ENCODE measurements at places on chromosomes 1 and 21.

DNA sequence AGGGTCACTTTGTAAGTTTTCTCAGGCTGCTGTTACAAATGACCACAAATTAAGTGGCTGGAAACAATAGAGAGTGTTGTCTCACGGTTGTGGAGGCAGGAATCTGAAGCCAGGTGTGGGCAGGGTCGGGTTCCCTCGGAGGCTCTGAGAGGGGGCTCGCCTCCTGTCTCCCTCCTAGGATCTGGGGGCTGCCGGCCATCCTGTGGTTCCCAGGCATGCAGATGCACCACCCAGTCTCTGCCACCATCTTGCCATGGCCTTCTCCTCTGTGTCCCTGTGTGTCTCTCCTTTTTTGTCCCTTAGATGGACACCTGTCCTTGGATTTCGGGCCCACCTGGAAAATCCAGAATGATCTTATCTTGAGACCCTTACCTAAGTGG is 4.8 kb downstream of the TP73 start:
- no peak for DNase-seq

GRCh38 chr1:198858033-198858432 is 219.2 kb downstream of the PTPRC start:
- DNase-seq: no peak

DNA sequence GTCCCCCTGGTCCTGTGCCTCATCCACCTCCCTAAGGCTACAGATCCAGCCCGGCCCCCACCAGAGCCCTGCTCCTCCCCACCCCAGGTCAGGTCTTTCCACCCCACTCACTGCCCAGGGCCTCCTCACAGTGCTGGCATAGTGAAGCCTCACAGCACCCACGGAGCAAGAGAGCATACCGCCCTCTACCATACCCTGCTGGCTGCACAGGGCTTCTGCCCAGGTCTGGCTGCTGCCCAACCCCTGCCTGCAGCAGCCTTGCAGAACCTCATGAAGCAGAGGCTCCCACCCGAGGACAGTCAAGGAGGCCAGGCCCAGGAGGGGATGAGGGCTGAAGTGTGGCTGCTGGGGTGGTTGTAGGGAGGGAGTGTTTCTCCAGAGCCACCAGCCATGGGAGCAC is 19.7 kb upstream of the ARF1 start:
- no peak for DNase-seq

GRCh38 chr1:244297616-244298015 is 154.1 kb downstream of the ADSS2 start:
- DNase-seq: no peak

DNA sequence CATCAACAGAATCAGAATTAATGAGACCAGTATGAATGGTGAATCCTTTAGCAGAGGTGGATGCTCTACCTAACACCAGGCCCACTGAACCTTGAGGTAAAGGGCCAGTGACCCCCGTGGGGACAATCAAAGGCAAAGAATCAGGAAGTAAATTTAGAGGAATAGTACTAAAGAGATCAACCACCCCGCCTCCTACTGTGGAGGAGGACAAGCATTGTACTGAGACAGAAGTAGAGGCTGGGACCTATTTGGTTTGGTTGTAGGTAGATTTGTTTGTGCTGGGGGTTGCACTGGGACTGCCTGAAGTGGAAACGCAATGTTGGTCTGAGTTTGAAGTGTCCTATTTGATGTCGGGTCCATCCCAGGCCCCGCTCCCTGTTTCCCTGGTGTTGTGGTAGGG is 9.5 kb downstream of the CD48 start:
- no peak for DNase-seq

GRCh38 chr1:101247404-101248287 is 10.8 kb downstream of the S1PR1 start:
- no peak for DNase-seq

DNA sequence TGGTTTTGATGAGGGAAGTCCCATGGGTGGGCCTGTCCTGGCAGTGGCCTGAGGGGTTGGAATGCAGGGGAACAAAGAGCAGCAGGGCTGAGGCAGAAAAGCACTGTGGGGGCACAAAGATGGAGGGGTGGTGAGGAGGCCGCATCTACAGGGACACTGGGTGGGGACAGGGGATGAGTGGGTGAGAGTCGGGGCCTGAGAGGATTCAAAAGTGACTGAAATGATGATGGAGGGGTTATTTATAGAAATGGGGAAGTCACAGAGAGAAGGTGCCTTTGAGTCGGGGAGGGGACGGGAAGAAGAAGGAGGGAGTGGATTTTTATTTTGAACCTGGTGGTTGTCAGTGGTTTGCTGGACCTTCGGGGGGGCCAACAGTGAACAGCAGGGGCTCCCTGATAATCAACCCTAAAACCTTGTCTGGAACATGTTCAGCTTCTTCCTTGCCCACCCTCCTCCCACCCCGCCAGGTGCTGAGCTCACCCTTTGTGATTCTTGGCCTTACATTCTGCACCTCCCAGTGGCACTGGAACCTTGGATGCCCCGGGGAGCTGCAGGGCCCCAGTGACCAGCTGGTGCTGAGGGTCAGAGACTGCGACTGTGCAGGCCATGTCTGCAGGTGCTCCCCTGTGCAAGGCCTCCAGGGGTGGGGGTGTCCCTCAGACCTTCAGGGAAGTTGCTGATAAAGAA is 42.9 kb downstream of the IER5 start:
- no peak for DNase-seq

GRCh38 chr1:201212056-201212455 is 21.4 kb downstream of the IGFN1 start:
- no peak for DNase-seq

GRCh38 chr1:218553197-218553596 is 208.1 kb downstream of the TGFB2 start:
- DNase-seq: peak; percentile 22

- DNase-seq: no peak
These were observed 100.4 kb downstream of the MAP3K21 start for GRCh38 chr1:233427907-233428306.

DNA sequence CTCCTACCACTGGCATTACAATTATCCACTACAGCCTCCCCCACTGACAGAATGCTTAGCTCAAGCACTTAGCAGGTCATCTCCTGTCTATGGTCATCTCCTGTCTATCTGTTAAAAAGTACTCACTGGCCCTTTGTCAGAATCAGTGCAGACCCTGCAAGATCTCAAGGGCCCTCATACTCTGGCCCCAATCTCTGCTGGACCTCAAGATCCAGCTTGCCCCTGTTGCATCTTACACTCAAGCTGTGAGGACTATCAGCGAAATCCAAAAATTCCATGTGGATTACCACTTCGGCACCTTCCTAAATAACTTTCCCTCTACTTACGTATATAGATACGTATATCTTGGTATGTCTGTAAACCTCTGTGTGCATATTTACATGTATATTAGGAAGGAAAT is 101.6 kb downstream of the VAV3 start:
- DNase-seq: no peak

DNA sequence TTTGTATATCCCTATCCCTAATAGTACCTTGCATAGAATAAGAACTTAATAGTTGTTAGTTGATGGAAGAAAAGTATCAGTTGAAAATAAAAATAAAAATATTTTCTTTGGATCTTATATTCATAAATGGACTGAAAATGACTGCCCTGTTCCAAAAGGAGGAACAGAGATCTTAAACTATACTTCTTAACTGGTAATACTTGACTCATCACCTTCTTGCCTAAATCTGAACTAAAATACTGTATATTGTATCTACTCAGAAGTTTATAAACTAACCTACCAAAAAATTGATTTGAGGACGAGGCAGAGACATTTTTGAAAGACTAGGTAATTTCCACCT is 178.8 kb downstream of the SYT2 start:
- no peak for DNase-seq

DNA sequence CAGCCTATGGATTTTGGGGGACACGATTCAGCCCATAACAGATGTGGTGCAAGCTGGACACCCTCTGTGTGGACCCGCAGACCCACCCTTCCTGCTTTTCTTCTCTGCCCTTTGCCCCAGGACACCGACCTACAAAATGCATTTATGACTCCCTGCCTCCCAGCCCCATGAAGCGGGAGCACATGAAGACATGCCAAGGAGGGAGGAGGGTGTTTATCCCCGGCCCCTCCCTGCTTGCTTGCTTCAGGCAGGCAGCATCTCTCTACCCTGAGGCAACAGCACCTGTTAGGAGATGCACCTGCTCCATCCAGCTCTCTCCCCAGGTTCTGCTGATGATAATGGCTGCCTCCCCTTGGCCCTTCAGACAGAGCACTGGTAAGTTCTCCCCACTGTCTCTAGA is 187.5 kb downstream of the PSMG1 start:
- DNase-seq: no peak

DNA sequence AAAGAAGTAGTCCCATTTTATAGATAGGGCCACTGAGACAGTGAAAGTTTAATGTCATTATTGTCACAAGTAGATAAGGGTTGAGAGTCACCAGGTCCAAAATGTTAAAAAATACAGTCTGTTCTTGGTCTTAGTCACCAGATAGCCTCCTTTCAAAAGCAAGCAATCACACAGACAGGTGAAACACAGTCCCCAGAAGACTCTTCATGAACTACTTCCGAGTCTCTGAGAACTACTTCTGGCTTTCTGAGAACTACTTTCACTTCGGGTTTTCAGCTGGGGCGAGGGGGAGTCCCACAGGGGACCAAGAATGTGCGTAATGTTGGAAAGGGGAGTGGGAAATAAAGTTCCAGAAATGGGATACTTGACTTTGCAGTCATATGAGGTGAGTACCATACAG is 143.2 kb downstream of the HHIPL2 start:
- DNase-seq: no peak

Measured in AG09319 (cell line).